Transverse colon (tissue), 4 donors: ENCODE measurements at places on chromosomes 2 and 18.

GRCh38 chr18:36633961-36634412, 194.8 kb downstream of the TPGS2 start:
- no peak for DNase-seq

GRCh38 chr2:201996006-201996405, 37.6 kb upstream of the FZD7 start:
- DNase-seq, result no peak

DNA sequence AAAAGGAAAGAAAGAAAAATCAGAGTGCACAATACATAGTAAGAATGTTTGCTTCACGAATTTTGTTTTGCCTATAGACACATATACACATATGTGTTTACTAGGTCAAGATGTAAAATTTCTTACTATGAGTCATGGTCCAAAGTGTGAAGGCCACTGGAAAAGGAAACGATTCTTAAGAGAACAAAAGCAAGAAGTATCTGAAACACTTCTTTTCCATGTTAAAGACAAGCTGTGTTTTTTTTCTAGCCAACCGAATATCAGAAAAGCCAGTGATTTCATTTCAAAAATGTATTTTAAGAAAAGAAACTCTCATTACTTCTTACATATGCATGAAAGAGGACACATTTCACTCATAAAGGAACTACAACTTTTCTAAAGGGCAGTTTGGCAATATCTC, 24.9 kb downstream of the PECR start:
- no peak for DNase-seq

DNA sequence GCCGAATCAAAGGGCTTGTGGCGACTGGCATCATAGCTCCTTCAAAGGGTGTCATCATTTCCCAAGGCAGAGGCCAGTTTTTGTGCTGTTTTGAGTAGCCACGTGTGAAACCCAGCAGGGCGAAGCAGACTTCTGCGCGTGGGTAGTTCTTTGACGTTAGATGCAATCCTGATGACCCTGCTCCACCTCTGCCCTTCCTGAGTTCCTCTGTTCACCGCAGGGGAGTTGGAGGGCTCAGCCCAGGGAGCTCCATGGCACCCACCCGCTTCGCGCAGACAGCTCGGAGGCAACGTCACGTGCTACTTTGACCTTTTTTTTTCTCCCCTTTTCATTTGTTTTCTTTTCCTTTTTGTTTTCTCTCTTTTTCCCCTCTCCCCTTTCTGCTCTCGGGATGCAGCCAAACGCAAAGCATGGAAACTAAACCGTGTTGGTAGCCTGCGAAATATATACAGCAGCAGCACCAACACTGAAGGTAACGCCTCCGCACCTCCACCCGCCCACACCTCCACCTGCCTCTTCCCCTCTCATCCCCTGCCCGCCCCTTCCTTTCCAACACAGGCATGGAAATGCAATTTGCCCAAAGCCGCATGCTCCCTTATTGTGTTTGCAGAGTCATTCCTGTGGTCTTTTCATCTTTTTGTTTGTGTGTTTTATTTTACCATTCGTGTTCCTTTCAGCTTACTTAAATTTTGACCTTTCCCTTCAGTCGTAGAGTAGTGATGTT, 153.6 kb downstream of the GBX2 start:
- DNase-seq, result no peak

GRCh38 chr2:62201307-62201706, 5.4 kb downstream of the B3GNT2 start:
- no peak for DNase-seq

DNA sequence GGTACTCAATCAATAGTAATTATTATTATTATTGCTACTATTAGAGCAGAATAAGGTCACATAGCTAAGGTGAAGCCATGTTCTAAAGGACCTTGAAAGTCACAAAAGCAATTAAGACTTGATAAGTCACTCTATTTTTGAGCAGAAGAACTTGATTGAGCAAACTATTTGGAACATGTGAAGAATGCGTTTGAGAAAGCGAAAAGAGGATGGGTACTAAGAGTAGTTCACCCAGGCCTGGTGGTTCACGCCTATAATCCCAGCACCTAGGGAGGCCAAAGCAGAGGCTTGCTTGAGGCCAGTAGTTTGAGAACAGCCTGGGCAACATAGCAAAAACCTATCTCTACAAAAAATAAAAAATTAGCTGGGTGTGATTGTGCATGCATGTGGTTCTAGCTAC, 7.2 kb upstream of the RTN4 start:
- no peak for DNase-seq

GRCh38 chr2:150916467-150917396, 344.9 kb downstream of the RBM43 start:
- no peak for DNase-seq

DNA sequence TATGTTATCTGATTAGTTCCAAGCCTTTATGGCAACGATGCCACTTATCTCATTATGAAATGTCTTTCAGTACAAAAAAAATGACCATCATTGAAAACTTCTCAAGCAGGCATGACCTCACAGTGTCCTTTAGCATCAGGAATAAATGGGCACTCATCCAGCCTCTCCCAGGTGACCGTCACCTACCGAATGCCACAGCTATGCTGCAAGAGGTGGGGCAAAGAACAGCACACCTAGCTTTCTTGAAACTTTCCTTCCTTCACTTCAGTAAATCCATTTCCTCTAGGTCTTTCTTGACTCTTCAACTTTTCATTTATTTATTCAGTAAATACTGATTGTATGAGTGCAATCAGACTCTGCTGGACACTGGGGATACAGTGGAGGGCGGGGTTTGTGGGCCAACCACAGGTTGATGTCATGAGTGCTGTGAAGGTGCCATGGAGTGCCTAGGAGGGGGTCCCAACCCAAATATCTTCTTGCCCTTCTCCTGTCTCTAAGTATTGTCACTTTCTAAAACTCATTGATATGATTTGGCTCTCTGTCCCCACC, 54.3 kb upstream of the HK2 start:
- no peak for DNase-seq

DNA sequence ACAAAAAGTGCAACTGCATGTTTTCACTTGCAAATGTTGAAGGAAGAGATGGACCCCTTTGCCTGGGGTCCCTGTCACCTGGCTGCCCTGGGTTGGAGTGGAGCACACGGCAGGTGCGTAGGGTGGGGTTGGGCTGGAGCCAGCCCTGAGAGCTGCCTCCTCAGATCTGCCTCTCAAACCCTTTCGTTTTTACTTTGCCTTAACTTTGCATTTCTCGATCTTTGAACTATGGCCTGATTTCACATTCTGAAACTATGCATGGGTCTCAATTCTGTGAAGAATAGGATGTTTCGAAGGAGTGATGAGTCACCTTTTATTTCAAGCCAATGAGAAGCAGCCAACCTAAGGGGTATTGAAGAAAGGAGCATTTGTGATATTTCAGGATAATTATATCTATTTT, 132.8 kb downstream of the ACOXL start:
- peak; percentile 37 for DNase-seq

DNA sequence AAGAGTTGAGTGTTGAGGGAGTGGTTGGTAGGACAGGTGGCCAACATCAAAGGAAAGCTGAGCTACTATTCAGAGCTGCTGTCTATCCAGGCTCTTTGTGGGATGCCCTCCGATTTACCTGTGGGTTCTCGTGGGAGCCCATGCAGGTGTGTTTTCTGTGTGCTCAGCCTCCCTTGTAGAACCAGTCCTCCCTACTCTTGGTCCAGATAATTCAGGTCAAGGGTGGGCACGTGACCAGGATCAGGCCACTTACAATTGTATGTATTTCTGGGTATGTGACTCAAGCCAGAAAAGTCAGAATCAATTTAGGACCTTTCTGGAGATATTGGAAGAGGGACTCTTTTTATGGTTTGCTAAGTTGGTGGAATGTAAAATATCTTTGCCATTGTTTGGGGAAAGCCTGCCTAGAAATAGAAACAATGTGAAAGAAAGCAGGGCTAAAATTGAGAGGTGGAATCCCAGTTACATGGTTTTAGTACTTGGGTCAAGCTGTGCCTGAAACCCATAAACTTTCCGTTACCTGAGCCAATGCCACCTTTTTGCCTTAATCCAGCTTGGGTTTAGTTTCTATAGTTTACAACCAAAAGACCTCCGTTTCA, 93.2 kb downstream of the PDCL3 start:
- DNase-seq, result no peak
